Renal pelvis (tissue), 12 donors: ENCODE measurements at places on chromosomes 12 and 14. TPM values are rescaled to one million over a fixed set of nuclear protein-coding genes. Genes with fewer than 3 reads are reported as not detected.

- DNase-seq = no peak
These were observed 65.3 kb downstream of the MAP1LC3B2 start for GRCh38 chr12:116624516-116624915.

GRCh38 chr12:5589054-5589453, 157.1 kb downstream of the NTF3 start:
- DNase-seq = peak; percentile 40

GRCh38 chr12:119338593-119339363, 4.2 kb downstream of the CCDC60 start:
- no peak for DNase-seq

DNA sequence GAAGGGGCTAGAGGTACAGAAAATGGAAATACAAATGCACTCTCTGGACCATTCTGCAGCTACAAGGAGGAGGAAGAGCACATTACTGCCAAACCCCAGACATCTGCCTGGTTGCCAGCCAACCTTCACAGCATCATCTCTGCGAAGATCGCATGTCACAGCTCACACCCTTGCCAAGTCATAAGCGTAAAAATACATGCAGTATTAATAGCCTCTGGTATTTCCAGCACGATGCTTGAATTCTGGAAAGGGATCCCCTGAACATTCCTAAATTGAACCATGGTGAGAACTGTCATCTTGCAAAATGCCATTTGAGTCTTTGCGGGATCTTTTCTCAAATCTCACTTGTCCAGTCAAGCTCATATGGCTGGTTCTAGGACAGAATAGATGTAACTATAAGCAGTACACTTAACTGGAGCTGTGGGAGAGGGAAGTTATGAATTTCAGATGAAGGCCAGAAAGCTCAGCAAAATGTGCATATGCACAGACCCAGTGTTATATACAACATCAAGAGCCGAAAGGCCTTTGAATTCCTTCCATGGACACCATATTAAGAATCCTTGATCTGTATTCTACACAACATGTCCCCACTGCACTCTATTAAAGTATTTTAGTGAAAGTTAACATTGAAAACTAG, 211.6 kb downstream of the DUSP6 start:
- no peak for DNase-seq

DNA sequence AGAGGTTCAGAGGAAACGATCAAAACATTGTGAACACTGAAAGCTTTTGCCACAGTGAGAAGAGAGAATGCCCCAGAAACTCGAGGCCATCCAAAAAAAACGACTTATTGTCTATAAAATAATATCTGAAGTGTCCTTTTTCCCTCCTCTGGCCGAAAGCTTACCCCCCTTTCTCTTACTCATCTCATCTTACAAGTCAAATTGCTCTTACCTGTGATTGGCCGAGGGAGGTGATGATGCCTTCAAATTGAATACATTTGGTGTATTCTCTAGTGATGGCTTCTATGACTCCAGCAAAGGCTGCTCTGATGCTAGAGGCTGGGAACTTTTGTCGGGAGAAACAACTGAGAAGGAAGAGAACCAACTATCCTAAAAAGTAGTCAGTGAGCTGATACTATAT, 90.7 kb downstream of the PTCSC3 start:
- DNase-seq = no peak

DNA sequence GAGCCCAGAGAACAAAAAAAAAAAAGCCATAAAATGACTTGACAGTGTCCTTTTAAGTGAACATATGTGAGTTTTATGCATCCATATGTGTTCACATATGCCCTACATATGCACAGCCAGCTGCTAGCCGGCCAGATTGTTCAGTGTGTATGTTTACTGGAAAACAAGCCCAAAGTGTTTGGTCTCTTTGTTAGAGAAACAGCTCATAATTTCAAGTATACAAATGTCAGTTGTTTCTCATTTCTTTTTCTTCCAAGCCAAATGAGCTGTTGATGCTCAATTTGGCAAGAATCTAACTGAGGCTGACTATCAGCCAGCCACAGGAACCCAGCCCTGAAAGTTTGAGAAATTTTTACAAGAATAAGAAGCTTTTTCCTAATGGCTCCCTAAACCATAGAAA, 60.8 kb upstream of the TSPAN8 start:
- DNase-seq = no peak

- no peak for DNase-seq
These were observed 26.4 kb downstream of the FAM222A start for GRCh38 chr12:109739747-109740693.

- no peak for DNase-seq
These were observed 138.4 kb downstream of the GLT1D1 start for GRCh38 chr12:128991716-128992115.

- no peak for DNase-seq
These were observed 496.4 kb downstream of the PCNX1 start for GRCh38 chr14:71403656-71404055.

Gene ATL1
- 10.7 TPM for polyA plus RNA-seq

Gene AKAP3
- 3.8 TPM for polyA plus RNA-seq

Gene TCTN2
- polyA plus RNA-seq = 25.6 TPM

Gene OR10AD1
- polyA plus RNA-seq = 1.5 TPM

Gene ANKS1B
- 5.4 TPM for polyA plus RNA-seq
